ENCODE measurements at places on chromosomes 6 and 20.
A peak's percentile ranks its signal among the peaks of the same experiment; 100 is the strongest.

GRCh38 chr6:143578054-143578453 is 66.5 kb upstream of the FUCA2 start:
- no peak for DNase-seq

- DNase-seq, result no peak
These were observed 489.3 kb upstream of the FLRT3 start for GRCh38 chr20:14826543-14827313.

DNA sequence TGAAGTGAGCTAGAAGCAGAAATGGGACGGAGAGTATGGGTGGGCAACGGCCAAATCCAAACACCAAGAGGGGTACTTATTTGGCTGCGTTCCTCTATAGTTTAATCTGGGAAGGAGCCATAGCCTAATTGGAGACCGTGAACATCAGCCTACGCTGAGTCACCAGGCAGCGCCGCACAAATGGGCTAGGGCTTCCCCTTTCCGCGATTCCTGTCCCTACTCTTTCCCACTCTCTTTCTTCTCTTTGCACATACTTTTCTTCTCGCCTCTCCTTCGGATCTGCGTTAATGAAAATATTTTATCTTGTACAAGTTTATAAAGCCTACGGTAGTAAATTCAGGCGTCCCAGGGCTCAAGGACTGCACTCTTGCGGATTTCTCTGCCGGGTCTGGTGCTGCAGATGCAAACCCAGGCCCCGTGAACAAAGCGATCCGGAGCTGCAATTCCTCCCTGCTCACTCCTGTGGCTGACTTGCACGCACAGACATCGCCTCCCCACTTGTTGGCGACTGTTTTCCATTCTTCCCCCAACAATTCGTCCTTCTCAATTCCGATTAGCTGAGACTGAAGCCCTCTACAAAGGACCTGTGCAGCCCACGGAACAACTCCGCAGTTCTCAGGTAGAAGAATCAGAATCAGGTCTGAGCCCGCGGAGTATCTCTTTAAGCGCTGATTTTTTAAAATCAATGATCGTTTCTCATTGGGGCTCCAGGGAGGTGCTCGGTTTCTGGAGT is 4.2 kb upstream of the TBX18 start:
- peak; percentile 56 for DNase-seq

DNA sequence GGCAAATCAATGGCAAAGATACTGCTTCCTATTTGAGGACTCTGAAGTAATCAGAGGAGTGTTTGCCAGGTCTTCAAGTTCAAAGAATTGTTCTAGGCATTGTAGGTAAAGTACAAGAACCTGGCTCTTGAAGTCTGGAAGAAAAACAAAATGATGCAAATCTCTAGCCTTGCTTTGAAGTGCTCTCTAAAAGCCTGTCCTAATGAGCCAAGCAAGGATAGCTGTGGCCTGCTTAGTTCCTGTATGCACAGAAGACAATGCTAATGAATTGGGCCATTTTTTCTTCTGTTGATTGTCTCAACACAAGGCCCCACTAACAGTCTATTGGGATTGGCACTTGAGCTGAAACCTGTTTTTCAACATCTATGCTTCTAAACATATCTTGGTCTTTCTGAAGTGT is 165.0 kb upstream of the POU3F2 start:
- DNase-seq, result no peak

DNA sequence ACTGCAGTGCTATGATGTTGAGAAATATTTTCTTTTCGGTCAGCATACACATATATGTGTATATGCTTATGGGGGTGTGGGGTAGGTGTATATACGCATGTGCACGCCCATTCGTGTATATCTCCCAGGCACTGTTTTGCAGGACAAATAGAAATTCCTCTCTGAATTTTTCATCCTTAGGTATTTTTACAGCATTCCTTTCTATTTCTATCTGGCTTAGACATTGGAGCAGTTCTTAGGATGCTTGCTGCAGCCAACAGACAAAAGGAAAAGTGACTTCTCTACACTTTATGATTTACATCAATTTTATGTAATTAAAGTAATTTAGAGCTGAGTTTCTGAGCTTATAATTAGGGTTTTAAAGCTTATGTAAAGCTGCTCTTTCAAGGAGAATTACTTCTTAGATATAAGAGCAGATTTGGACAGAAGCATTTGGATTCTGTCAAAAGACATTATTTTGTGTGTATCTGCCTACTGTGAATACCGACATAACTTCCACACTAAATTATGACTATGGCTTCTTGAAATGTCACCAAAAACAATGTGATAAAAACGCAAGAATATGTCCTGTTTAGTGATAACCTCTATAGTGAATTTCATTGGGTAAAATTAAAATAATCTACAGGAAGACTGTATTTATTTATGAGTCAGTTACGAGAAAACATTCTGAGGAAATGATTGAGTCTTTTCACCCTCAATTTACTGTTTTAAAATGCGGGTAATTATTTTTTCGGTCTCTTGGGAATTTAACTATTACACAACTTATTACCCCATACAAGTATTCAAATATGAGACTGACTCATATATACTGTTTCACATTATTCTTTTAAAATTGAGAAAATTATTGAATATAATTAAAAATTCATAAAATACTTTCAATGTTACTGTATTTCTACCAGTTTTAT is 21.3 kb upstream of the CEP43 start:
- no peak for DNase-seq

GRCh38 chr20:46811224-46812084 is 83.2 kb upstream of the EYA2 start:
- DNase-seq, result no peak

DNA sequence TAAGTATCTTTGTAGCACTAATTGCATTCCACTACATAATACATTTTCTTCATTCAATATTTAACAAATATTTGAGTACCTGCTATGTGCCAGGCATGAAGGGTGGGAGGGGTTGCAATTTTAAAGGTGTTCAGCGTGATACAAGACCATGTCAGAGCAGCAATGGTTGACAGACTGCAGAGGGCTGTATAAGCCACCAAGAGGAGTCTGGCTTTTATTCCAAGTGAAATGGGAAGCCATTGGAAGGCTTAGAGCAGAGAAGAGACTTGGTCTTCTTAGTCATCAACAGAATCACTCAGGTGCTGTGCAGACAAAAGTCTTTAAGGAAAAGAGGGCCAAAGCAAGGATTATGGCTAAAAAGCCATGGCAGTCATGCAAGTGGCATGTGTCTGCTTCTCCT is 360.8 kb upstream of the ARID1B start:
- no peak for DNase-seq

GRCh38 chr6:79617518-79617941 is 13.6 kb upstream of the SH3BGRL2 start:
- DNase-seq, result no peak

DNA sequence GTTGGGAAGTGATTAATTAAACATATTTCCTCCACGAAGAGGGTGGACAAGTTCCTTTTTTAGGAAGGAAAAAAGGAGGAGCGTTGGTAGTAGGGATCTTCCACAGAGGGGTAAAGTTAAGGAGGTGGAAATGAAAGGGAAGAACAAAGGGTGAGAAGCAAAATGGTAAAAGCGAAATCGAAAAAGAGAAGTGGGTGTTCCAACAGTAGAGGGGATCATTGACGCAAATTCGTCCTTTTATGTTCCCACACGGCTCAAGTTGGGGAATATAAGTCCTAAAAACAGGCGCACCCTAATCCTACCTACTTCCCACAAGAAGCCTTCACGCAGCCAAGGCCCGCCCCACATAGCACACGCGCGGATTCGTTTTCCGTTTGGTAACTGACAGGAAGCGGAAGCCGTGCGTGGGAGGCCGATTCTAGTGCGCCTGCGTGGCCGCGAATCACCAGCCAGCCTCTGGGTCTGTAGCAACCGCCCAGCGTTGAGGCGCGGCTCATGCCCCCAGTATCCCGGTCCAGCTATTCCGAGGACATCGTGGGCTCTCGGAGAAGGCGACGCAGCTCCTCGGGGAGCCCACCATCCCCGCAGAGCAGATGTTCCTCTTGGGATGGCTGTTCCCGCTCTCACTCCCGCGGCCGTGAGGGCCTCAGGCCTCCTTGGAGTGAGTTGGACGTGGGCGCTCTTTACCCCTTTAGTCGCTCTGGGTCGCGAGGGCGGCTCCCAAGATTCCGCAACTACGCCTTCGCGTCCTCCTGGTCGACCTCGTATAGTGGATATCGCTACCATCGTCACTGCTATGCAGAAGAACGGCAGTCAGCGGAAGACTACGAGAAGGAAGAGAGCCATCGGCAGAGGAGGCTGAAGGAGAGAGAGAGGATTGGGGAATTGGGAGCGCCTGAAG is at the start of gene NKAPL:
TSS of gene NKAPL (plus strand) at position 421 of the 901 bp plus-strand sequence. CDS start at position 496, 75 bp downstream.
- no peak for DNase-seq

DNA sequence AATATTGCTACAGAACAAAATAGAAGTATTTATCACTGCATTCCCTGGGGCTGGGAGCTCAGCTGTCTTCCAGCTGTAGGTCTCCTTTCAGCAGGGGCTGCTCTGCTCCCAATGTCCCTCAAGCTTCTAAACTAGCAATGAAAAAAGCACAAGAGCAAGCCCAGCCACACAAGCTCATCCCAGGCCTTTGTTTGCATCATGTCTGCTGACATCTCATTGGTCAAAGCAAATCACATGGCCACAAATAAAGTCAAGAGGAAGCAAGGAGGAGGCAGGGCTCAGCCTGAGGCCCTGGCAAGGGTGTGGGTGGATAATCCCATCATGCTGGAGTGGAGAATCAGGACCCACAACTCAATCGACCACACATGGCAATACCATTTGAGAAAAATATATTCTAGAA is 2.2 kb upstream of the BFSP1 start:
- DNase-seq, result peak; percentile 35

DNA sequence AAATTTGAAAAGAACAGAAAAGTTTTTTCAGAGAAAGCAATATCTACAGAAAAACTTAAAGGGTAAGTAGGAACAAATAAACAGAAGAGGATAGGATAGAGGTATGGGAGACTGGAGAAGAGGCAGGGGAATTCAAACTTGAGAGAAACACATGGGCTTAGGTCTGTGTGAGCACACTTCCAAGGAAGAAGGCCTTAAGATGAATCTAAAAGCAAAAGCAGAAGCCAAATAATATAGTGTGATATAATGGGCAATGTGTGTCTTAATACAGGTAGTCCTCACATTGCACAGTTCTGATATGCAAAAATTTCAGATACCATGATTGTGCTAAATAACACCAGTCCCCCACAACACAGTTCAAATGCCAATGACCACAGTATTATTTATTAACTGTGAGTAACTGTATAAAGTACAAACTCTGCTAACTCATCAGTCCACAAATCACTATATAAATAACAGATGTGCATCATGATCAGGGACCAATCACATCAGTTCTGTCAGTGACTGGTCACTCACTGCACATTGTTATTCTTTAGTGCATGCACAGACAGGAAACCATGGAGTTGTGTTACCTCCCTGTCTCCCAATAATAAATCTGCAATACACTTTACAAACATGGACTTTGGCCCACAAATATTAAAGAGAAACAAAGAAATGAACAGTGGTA is 18.6 kb downstream of the SNX14 start:
- DNase-seq, result peak; percentile 67

GRCh38 chr6:10556589-10556988 is 35.4 kb downstream of the GCNT2 start:
- DNase-seq, result no peak

- no peak for DNase-seq
These were observed 7.3 kb upstream of the KCNG1 start for GRCh38 chr20:51029963-51030920.

GRCh38 chr20:42795111-42795695 is 394.5 kb downstream of the PTPRT start:
- no peak for DNase-seq

DNA sequence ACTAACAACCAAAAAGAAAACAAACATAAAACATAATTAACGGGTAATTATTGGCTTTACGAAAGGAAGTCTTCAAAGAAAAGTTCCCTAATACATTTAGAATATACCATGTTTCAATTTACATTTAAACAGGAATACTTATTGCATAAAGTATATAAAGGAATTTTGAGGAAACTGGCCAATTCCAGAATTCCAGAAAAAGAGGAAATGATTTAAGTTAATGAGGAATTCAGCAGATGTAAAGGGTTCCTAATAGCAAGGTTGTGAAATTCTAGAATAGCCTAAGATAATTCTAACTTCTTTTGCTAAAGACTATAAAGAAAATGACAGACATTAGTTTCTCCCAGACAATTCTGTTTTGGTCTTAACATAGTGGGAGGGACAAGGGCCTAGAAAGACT is 35.0 kb downstream of the DTNBP1 start:
- no peak for DNase-seq

DNA sequence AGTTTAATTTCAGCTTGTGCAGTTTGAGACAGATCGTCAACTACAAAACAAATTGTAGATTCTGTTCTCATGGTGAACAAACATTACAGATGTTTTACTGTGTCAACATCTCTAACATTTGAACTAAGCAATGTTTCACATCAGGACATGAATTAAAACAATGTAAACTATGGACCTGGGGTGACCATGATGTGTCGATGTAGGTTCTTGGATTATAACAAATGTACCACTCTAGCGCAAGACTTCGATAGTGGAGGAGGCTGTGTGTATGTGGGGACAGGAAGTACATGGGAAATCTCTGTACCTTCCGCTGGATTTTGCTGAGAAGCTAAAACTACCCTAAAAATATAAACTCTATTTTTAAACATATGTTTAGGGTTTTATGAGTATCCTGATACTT is 17.1 kb downstream of the HIVEP2 start:
- DNase-seq, result no peak

- no peak for DNase-seq
These were observed 23.2 kb downstream of the PRPF6 start for GRCh38 chr20:64003960-64004725.

DNA sequence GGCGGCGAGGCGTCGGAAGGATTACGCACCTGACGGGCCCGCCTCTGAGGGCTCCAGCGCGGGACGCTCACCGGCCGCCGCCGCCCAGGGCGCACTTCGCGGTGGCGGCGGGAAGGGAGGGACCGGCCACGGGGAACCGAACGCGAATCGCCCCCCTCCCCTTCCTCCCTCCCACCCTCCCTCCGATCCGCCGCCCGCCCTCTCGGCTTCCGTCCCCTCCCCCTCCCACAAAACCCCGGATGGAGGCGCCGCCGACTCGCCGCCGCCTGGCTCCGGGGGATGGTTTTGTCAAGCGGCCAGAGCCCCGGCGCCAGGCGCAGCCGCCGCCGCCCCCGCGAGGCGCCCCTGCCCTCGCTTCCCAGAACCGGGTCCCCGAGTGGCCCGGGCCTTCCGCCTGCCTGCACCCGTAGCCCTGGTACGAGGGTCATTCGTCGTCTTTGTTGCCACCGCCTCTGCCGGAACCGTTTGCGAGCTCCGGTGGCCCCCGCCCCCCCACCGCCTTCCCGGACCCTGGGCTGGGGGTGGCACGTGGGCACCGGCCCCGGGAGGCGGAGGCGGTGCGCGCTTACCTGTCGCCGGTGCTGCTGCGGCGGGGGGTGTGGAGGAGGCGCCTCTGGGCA is 398 bp downstream of the ZBTB2 start:
- peak; percentile 69 for DNase-seq

Measured in ACHN (cell line).